ENCODE measurements at places on chromosomes 1 and 21. TPM values are rescaled to one million over a fixed set of nuclear protein-coding genes. Genes with fewer than 3 reads are reported as not detected.

DMRTA2 gene
- polyA plus RNA-seq, result not detected

COL18A1 gene
- 79.0 TPM for polyA plus RNA-seq

ETV3L gene
- polyA plus RNA-seq, result not detected

SLC44A5 gene
- polyA plus RNA-seq, result 16.0 TPM

IPO9 gene
- polyA plus RNA-seq, result 24.6 TPM

COL8A2 gene
- polyA plus RNA-seq, result 0.24 TPM

NIBAN1 gene
- not detected for polyA plus RNA-seq
